Sciatic nerve (tissue), 2 donors: ENCODE measurements at places on chromosomes 5 and 9.

DNA sequence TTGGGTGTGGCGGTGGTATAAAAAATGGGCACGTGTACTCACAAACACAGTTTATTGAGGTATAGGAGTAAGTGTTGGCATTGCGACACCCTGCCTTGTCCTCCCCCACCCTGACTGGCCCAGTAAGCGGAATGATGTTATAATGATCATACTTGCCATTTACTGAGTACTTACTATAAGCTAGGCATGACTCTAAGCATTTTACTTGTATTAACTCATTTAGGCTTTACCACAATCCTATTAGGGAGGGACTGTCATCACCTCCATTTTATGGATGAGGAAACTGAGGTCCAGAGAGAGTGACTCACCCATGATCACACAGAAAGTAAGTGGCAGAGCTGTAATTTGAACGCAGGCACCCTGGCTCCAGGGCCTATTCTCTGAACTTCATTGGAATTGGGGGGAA lies 2.3 kb downstream of the SMIM3 start:
- no peak for DNase-seq

GRCh38 chr5:15500325-15501001 lies 483 bp downstream of the FBXL7 start:
- DNase-seq = peak; percentile 79

GRCh38 chr5:173153842-173154241 lies 9.5 kb downstream of the BNIP1 start:
- no peak for DNase-seq

GRCh38 chr9:123555646-123556045 lies 199.6 kb downstream of the CRB2 start:
- DNase-seq = no peak

GRCh38 chr9:20224756-20225155 lies 397.5 kb downstream of the MLLT3 start:
- no peak for DNase-seq

DNA sequence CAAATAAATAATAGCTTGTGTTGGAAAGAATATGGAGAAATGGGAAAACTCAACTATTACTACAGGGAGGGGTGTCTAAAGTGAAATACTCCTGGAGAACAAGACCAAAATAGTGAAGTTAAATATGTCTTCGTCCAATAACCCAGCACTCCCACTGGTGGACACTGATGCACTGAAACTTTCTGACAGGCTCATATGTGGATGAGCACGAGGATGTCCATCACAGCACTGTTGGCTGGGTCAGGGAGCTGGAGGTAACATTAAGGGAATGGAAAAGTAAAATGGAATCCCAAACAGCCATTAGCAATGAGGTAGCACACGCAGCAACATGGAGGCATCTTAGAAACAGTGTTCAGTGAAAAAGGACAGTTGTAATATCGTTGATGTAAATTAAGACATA lies 86.5 kb downstream of the LMNB1 start:
- DNase-seq = no peak

DNA sequence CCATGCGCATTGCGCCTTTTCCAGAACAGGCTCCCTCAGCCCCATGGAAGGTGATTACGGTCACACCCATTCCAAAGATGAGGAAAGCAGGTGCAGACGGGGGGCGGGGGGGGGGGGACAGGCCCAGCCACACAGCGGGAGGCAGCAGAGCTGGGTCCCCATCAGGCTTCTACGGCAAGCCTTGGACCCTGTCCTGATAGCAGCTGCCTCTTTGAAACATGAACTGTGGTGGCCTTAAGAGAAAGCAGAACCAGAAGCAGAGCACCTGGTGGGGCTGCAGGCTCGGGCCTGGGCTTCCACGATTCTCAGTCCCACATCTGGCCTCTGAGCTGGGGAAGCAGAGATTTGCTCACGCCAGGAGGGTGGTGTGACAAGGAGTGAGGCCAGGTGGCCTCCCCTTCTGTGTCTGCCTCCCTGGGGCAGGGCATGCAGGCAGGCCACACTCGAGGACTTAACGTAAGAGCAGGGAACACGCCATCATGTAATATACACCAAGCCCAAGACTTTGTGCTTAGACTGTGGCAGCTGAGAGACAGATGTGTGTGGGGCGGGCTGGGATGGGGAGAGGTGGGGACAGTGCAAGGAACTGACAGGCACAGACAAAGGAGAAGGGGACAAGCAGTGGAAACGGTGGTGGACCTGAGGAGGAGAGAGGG lies 14.2 kb upstream of the PHYKPL start:
- no peak for DNase-seq

DNA sequence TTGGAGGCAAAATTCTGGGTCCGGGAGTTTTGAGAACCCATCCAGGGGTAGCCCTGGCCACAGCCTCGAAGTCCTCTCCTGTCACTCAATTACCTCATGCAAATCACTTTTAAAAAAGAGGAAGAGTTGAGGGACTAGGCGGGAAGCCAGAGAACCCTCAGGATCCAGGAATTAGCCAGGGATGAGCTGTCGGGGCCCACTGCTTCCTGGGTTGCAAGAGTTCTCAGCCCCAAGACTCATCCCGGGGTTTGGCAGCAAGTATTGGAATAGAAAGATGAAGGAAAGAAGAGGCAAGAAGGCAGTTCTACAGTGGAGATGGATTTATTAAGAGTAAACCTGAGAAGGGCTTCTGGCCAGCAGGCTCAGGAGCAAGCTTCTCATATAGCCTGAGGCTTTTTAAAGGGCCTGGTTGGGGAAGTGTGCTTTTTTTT lies 25.6 kb downstream of the C9orf50 start:
- DNase-seq = no peak

- DNase-seq = no peak
Measured at GRCh38 chr9:34630402-34631154, 1.7 kb upstream of the ARID3C start.

GRCh38 chr5:80399526-80400239 lies 8.2 kb upstream of the ZFYVE16 start:
- DNase-seq = no peak

DNA sequence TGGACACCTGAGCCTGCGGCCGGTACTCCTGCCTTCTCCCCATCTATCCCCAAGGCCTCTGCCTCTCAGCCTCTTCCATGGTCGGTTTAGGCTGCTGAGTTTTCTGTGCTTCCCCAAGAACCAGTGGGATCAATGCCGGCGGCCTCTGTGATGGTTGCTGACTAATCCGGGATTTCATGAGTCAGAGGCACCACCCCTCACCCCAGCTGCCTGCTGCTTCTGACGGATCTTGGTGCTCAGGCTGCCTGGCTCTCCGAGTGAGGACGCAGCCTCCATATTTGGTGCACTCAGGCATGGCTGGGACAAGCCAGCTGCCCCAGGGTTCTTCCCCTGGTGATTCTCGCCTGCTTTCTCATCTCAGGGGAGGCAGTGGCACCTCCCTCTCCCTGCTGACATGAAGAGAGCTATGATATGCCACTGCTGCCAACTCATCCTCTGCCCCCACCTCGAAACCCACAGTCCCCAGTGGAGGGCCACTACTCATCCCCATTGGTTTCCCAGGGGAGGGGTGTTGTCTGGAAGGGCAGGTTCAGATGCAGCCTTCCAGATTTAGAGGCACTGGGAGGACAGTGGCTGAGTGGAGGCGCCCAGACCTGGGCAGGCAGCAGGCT lies 3.3 kb upstream of the MAN1B1 start:
- DNase-seq = peak; percentile 71

DNA sequence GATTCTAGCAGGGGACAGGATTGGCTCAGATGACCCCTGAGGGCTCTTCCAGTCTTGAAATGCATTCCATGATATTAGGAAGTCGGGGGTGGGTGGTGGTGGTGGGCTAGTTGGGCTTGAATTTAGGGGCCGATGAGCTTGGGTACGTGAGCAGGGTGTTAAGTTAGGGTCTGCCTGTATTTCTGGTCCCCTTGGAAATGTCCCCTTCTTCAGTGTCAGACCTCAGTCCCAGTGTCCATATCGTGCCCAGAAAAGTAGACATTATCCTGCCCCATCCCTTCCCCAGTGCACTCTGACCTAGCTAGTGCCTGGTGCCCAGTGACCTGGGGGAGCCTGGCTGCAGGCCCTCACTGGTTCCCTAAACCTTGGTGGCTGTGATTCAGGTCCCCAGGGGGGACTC lies 2.9 kb upstream of the MYOZ3 start:
- DNase-seq = no peak

- DNase-seq = no peak
Measured at GRCh38 chr5:81632679-81633078, 118.2 kb downstream of the SSBP2 start.

DNA sequence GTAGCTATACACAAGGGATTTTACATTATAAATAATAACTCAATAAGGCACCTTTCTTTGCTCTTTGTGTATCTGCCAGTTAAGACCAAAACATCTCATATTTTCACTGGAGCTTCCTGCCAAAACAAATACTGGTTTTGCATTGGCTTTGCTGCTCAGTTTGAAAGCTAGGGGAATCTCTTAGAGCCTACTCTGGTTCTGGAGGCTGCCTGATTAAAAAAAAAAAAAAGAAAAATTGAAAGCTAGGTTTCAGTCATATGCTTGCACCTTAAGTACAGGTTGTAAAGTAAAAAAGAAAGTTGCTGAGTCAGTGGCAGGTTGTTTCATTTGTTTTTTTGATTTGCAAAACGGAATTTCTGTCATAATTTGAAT lies 2.3 kb downstream of the DENND4C start:
- DNase-seq = no peak

DNA sequence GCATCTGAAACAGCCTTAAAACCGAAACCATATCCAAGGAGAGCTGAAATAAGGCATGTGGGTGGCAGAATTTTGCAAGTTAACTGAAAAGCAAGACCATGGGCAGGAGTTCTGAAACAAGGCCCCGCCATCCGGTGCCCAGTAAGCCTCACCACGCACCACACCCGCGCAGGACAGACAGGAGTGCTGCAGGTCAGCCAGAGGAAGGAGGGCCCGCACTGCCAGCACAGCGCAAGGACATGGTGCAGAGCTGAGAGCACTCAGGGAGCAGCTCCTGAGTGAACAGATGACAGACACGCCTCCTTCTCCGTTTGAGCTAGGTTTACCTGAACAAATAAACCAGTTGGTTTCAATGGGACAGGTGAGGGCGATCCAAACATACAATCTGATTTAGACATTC lies 16.5 kb upstream of the ISCA1 start:
- DNase-seq = no peak
